ENCODE measurements at places on chromosomes 11 and 22.

GRCh38 chr11:64229744-64230170 lies 591 bp upstream of the DNAJC4 start:
- DNase-seq, result no peak

DNA sequence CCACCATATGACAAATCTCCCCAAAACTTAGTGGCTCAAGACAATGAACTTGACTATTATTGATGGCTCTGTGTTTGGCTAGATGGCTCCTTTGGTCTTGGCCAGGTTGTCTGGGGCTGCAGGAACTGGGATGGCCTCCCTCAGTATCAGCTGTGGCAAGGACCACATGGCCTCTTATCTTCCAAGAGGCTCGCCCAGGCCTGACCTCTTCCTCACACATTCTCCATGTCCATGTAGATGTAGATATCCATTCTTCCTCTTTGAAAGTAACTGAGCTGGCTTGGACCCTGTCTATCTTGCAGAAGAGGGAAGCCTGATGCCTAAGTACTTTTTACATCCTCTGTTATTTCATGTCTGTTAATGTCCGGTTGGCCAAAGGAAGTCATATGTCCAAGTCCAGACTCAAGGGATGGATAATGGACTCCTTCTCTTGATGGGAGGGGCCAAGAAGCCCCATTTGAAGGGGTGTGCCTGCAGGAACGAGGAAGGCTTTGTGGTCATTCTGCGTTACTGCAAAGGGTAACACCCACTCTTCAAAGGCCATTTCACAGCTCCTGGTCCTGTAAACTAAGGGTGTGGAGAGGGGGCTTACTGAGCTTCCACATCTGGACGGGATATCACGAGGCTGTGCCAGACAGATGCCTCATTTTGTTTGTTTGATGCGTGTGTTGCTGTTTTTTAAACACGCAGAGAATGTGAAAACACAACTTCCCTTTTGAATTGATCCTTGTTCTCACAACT lies 87.1 kb downstream of the GRIK4 start:
- no peak for DNase-seq

DNA sequence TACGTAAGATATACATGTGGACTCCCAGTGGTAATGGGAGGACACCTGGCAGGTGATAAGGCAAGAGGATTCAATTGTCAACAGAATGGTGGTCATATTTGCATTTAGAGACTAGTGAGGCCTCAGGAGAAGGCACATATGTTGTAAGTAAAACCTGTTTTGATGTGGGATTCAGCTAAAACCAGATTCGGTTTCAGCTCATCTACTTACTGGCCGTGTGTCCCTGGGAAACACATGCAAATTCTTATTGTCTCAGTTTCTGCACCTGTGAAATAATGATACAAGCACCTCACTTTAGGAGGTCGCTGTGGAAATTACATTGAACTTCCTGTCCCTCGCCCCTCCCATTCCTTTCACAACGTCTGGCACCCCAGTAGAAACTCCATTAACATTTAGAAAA lies 78.9 kb upstream of the FIBIN start:
- DNase-seq, result no peak

DNA sequence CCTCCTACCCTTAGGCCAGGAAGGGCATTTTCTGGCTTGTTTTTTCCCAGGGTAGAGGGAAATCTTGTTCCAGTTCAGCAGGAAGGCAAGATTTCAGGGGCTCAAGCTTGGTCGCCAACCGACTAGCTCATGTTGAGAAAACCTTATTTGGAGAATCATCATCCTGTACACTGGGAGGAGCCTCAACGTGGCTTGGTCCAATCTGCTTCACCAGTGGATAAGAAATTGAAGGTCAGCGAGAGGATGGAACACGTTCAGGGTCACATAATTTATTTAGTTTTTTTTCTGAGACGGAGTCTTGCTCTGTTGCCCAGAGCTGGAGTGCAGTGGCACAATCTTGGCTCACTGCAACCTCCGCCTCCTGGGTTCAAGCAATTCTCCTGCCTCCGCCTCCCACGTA lies 20.5 kb downstream of the FADS2 start:
- DNase-seq, result no peak

DNA sequence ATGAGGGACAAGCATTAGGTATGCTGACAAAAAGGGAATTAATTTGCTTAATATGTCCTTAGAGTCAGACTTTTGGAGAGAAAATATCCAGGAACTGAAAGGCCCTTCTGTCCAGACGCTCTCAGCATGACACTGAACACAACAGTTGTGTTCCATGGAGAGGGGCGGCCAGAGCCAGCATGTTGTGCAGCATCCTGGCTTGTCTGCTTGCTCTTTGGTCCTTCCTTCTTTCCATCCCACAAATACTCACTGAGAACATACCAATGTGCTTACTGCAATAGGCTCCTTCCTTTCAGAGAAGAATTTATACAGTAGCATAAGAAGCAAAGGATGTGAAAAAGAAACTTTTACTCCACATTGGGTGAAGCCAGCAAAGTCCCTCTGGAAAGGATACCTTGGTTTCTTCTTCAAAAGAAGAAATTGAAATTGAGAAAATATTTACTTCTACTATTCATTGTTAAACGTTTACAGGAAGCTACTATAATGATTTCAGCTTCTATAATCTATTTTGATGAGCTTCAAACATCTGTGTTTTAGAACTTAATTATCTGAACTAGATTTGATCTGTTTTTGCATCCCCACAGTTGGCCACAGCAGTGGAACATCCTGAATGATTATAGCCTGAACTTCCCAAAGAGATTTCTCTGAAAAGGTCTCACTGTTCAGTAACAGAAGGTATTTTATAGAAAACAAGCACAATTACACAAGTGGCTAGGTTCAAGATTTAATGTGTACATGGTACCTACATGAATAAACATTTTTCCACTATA lies 304.1 kb upstream of the PITPNB start:
- no peak for DNase-seq

GRCh38 chr11:10441652-10442503 lies 13.2 kb upstream of the AMPD3 start:
- DNase-seq, result no peak

DNA sequence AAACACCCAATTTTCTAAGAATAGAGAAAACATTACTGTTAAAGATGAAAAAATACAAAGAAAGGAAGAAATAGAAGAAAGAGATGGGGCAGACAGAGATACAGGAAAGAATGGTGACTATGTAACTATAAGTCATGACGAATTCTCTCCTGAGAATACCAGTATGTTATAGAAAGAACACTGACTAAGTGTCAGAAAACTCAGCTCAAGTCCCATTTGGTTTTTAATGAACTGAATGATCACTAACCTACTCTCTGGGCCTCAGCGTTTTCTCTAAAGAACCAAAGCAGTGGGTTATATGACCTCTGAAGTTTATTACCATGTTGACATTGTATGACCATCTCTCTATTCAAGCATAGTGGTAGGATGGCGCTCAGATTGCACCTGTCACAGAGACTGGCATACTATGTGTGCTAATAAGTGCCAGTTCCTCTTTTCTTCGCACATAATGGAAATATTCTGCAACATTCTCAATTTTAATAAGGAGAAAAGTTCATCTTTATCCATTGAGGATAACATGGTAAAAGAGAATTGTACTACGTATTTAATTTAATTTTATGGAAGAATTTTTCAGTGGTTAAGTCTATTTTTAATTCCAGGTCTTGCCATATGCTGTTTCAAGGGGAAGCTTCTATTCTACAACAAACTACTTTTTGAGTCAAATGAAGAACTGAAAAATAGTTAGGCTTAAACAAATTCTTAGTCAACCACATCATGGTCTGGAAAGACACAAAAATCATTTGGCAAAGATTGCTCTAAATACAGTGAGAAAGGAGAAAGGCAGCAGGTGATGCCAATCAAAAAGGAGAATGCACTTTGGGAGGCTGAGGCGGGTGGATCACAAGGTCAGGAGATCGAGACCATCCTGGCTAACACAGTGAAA lies 25.0 kb upstream of the EED start:
- DNase-seq, result no peak

DNA sequence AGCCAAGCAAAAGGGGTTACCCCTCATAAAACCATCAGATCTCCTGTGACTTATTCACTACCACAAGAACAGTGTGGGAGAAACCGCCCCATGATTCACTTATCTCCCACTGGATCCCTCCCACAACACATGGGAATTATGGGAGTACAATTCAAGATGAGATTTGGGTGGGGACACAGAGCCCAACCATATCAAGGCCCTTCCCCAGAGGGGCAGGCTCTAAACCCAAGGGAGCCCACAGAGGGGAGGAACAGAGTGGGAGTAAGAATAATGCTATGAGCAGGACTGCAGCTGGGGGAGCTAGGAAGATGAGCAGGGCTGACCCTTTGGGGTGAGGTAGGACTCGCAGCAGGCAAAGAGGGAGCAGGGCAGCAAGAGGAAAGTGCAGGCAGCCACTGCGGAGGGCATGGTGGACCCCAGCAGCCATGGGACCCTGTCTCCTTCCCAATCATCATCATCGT lies 59.3 kb downstream of the CD82 start:
- no peak for DNase-seq

DNA sequence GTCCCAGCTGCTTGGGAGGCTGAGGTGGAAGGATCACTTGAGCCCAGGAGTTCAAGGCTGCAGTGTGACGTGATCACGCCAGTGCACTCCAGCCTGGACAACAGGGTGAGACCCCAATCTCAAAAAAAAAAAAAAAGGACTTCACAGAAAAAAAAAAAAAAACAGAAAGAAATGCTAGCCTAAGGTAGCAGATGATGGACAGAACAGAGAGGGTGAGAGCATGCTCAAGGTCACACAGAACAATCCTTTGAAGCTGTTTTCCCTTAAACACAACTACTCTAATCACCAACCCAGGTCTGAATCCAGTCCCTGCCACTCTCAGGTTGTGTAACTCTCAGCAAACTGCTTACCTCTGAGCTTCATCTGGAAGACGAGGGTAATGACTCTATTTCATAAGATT lies 9.7 kb downstream of the ZMAT5 start:
- no peak for DNase-seq

DNA sequence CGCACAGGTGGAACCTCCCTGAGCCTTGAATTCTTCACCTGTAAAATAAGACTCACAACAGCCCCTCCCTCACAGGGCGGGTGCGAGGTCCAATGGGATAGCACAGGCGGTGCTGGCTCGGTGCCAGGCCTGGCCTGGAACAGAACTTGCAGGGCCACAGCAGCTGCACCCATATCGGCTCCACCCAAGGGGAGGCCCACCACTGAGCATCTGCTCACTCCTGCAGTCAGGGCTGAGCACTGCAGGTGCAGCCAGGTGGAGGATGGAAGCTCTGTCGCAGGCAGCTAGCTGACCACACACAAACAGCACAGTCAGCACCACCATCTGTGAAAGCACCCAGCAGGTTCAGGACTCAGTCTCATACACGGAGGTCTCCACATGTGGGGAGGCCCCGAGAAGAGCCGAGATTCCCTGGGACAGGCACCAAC lies 19.6 kb downstream of the VPS37C start:
- no peak for DNase-seq

DNA sequence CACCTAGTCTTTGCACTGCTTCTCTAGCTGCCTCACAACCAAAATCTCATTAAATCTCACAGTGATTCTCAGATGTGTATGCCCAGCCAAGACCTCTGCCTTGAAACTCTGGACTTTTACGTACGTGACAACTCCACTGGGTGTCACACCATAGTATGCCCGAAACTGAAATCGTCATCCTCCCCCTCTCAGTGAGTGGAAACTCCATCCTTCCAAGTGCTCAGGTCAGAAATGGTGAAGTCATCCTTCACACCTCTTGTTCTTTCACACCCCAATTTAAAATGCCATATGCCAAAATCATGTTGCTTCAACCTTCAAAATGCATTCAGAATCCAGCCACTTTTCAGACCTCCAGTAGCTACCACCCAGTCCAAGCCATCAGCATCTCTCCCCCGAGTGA lies 42.5 kb downstream of the SFI1 start:
- no peak for DNase-seq

DNA sequence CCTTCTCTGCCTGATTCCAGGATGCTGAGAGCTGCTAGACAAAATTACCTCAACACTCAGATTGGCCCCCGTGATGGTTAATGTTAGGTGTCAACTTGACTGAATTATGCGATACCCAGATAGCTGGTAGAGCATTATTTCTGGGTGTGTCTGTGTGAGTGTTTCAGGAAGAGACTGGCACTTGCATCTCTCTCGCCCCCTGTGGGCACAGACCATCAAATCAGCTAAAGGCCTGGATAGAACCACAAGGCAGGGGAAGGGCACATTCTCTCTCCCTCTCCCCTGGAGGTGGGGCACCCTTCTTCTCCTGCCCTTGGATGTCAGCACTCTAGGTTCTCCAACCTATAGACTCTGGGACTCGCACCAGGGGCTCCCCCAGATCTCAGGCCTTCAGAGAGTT lies 79.7 kb downstream of the KIRREL3 start:
- no peak for DNase-seq

GRCh38 chr11:8871171-8871775 lies 39.7 kb upstream of the AKIP1 start:
- peak; percentile 8 for DNase-seq

DNA sequence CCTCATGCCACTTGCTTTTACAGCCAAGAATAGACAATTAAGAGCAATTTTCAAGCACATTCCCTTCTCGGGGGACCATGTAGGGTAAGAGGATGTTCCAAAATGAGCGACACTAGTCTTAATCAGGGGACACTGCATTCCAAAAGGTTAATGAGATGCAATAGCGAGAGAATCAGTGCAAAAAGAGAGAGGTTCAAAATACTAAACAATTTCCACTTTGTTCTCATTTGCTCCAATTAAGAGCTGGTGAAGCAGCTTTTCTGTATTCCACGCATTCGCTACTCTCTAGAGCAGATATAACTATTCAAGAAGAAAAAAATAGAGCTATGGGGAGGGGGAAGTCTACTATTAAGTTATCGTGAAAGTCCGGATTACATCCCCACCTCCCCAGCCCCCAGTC lies 811 bp downstream of the LRRC4C start:
- DNase-seq, result peak; percentile 14

GRCh38 chr11:10462746-10463300 lies 7.8 kb downstream of the AMPD3 start:
- DNase-seq, result no peak

- DNase-seq, result no peak
These were observed 47.1 kb upstream of the EED start for GRCh38 chr11:86197448-86197847.

DNA sequence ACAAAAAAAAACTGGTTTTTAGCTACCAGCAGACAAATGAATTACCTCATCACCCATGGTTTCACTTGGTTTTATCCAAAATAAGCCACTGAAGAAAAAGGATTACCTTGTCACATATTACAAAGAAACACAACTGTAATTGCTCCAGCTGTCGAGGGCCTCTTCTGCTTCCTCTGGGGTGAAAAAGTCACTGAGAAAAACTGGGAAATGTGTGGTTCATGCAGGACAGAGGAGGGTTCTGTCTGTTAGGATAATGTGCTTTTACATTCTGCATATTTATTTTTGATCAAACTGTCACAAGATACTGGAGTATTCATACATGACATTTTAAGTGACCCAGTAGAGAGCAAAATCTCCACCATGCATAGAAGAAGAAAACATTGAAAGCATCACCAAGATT lies 211.7 kb downstream of the NAV2 start:
- no peak for DNase-seq

DNA sequence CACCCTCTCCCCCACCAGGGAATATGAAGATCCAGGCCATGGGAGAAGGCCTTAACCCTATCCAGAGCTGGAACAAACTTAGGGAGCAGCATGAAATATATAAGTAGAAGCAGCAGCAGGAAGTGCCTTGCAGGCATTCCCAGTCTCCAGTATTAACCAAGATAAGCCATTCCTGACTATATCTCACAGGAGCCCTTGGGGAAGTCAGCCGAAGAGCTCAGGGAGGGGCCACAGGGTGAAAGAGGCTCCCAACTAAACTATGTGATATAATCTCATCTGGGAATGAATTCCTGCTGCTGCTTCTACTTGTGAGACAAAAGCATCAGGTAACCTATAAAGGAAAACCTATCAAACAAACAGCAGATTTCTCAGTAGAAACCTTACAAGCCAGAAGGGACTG lies 36.1 kb upstream of the GUCY1A2 start:
- no peak for DNase-seq
